Neural progenitor cell (in vitro differentiated cells): ENCODE measurements at places on chromosomes 12 and 14.

- DNase-seq: peak; percentile 62
Measured at GRCh38 chr14:89915114-89915878, 39.2 kb downstream of the EFCAB11 start.

- DNase-seq: no peak
Measured at GRCh38 chr14:42130815-42131214, 524.1 kb downstream of the LRFN5 start.

GRCh38 chr12:44851586-44851985, 24.5 kb downstream of the NELL2 start:
- DNase-seq: no peak

- DNase-seq: no peak
Measured at GRCh38 chr12:95197636-95198035, 19.6 kb downstream of the FGD6 start.

GRCh38 chr12:28908646-28909045, 240.4 kb upstream of the FAR2 start:
- no peak for DNase-seq

- DNase-seq: no peak
Measured at GRCh38 chr14:33529787-33530757, 420.8 kb downstream of the EGLN3 start.

- DNase-seq: no peak
Measured at GRCh38 chr12:107914460-107914977, 140.0 kb downstream of the ASCL4 start.
